ENCODE measurements at places on chromosomes 11 and 22.

DNA sequence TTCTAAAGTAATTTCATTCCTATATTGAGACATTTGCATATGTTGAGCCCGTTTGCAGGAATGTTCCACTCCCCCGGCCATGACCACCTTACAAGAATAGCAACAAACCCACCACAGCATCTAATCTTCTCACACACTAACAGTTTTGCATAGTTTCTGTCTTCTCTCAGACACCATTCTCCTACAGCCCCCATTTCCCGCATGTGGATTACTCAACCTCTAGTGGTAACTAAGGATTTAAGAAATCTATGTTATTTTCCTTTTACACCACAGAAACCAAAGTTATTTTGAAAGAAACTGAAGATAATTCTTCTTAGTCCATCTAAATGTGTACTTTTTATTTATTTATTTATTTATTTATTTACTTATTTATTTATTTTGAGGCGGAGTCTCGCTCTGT is 2.3 kb downstream of the MS4A4E start:
- DNase-seq: no peak

- no peak for DNase-seq
Measured at GRCh38 chr11:3877364-3878257, 22.1 kb downstream of the STIM1 start.

DNA sequence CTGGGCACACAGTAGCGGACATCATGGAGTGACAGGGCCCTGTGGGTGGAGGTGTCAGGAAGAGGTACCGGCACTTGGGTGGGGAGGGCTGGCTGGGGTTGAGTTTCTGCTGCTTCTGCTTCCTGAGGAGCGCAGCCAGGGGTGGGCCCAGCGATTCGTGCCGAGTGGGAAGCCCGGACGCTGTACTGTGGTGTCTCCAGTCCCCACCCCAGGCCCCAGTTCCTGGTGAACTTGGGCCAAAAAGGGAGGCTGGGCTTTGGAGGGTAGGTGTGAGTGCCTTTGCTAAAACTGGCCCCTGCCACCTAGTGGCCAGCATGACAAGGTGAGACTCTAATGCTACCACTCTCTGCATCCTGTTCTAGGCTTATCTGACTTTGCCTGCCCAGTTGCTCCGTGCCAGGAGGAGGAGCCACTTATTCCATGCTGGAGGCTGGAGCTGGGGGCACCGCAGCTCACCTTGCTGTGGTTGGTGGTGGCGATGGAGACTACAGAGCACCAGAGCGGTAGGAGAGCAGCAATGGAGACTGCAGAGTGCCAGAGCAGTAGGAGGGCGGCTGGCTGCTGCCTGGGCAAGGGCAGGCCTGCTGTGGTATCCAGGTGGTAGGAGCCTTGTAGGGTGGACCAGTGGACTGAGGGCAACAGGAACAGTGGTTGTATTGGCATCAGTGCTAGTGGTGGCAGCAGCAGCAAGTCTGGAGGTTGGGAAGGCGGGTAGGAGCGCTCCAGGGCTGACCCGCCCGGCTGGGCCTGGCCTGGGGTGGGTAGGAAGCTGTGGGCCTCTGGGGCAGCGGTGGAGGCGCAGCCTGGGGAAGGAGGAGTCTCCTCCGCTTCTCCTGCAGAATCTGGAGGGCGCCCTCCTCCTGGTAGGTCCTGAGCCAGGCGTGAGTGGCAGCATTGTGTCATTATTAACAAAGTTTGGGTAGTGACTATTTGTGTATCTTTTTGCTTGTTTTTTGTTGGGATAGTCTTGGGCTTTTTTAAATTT is 2.2 kb upstream of the RFPL2 start:
- DNase-seq: peak; percentile 12

GRCh38 chr11:60890696-60891095 is 15.7 kb downstream of the PRPF19 start:
- DNase-seq: no peak

GRCh38 chr11:83287631-83288030 is 1.5 kb upstream of the CCDC90B start:
- DNase-seq: no peak

GRCh38 chr11:488992-489391 is 18.1 kb downstream of the RNH1 start:
- DNase-seq: no peak

DNA sequence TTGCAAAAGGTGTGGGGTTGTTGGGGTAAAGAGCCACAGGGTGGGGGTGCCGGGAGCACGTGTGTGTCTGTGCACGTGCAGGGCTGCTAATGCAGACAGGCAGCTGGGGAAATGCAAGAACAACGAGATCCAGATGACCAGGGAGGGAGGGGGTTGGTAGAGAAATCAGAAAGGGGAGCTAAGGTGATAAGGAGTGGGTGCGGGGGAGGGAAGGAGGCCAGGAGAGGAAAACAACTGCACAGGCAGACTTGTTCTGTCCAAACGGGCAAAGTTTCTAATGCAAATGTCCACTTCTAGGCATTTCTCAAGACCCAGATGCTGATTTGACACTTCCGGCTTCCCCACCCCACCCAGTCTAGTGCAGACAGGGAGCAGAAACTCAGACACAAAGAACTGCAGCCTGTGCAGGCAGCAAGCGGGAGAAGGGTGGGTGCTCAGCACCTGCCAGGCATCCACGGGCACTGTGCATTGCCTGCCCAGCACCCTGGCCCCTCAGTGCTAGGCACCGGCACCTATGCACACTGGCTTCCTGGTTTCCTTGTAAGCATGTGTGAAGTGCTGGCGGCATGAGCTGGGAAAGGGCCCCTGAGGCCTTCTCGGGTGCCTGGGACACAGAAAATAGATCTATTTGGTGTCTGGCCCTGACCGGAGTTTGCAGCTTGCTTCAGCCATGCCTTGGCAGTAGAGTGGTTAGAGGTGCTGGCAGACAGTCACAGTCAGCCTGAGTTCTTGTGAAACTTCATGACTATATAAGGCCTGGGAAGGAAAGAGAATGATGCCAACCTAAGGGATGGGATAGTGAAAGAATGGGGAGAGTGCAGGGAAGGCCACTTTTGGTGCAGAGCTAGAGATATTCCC is 220.1 kb upstream of the SORL1-AS1 start:
- no peak for DNase-seq

DNA sequence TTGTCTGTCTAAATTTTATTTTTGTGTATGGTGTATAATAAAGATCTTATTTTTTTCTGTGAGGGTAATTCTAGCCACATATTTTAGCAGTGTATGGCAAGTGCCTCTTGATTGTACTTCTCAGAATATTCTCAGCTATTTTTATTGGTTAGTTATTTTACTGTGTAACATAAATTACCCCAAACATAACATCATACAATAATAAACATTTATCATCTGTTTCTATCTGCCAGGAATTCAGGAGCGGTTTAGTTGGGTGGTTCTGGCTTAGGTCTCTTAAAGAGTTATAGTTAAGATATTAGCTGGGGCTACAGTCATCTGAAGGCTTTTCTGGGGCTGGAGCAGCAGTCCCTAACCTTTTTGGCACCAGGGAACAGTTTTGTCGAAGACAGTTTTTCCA is 47.8 kb downstream of the PPFIBP2 start:
- DNase-seq: no peak

GRCh38 chr22:43013355-43014315 is 1.3 kb downstream of the PACSIN2 start:
- DNase-seq: peak; percentile 16

DNA sequence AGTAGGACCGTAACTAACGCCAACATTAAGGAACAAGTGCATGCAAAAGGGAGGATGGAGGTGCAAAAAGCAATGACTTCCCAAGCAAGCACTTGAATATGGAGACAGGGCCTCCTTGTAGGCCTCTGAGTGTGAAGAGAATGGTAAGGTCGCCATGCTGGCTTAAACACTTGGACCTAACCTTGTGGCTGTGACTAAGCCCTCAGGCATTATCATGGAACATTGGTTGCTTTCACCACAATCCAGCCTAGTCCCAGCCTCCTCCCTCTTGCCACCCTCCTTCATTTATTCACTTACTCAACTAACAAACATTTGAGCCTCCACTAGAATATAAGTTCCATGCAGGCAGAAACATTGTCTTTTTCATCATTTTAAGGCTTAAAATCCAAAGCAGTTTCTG is 11.9 kb upstream of the SYTL2 start:
- DNase-seq: peak; percentile 75

- DNase-seq: peak; percentile 88
Measured at GRCh38 chr22:36332623-36333332, 55.0 kb downstream of the MYH9 start.

- DNase-seq: no peak
Measured at GRCh38 chr11:48050304-48050703, 69.9 kb downstream of the PTPRJ start.

GRCh38 chr11:96307776-96308140 is 35.2 kb downstream of the MAML2 start:
- DNase-seq: peak; percentile 95

- no peak for DNase-seq
Measured at GRCh38 chr11:44224867-44225501, 85.0 kb downstream of the ALX4 start.

DNA sequence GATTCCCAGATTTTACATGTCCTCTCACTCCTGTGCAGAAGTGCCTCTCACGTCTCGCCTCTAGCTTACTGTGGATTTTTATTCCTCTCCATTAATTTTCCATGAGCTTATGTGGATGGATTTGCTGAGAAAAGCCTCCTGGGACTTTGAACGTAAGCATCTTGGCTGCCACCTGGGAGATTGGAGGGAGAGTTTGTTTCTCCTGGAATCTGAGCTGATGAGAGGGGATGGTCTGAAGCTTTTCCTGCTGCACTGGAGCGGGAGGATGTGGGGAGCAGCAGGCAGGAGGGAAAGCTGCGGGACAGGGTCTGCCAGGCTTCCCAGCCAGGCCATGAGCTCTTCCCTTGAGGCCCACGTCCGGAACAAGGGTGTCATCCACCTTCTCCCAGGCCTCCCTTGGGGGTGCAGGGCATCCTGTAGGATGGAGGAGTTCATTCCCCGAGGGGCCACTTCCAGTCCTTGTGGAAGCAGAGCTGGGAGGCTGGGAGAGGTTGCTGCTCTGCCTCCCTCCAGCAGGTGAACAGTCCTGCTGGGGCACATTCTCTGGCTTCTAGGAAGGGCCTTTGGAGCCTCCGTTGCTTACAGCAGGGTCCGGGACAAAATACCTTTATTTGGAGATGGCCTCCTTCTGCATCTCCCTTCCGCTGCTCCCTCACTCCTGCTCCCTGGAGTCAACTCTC is 3.6 kb upstream of the SHANK2 start:
- no peak for DNase-seq

- DNase-seq: no peak
Measured at GRCh38 chr22:20571531-20572007, 64.2 kb downstream of the MED15 start.

- DNase-seq: no peak
Measured at GRCh38 chr11:118715837-118716260, 36.4 kb upstream of the TREH start.

- DNase-seq: no peak
Measured at GRCh38 chr11:27574342-27574741, 67.8 kb upstream of the LIN7C start.

GRCh38 chr11:102279641-102280170 is 37.6 kb upstream of the BIRC3 start:
- DNase-seq: peak; percentile 58

GRCh38 chr11:43935424-43935979 is 6.9 kb upstream of the C11orf96 start:
- no peak for DNase-seq

DNA sequence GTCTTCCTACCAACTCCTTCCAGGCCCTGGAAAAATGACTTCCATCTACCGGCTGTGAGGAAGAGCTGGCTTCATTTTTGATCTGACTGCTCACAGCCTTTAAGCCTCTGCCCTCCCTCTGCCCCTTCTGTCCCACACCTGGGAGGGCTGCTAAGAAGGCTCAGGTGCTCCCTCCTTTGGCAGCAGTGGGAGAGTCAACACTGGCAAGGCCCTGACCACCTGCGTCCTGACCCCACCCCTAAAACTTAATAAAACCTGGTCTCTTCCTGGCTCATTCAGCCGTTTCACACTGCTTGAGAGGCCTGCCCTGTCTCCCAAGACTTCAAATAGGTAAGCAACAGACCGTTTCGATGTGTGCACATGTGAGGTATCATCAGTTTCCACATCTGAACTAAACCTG is 52.1 kb upstream of the NFRKB start:
- DNase-seq: no peak

DNA sequence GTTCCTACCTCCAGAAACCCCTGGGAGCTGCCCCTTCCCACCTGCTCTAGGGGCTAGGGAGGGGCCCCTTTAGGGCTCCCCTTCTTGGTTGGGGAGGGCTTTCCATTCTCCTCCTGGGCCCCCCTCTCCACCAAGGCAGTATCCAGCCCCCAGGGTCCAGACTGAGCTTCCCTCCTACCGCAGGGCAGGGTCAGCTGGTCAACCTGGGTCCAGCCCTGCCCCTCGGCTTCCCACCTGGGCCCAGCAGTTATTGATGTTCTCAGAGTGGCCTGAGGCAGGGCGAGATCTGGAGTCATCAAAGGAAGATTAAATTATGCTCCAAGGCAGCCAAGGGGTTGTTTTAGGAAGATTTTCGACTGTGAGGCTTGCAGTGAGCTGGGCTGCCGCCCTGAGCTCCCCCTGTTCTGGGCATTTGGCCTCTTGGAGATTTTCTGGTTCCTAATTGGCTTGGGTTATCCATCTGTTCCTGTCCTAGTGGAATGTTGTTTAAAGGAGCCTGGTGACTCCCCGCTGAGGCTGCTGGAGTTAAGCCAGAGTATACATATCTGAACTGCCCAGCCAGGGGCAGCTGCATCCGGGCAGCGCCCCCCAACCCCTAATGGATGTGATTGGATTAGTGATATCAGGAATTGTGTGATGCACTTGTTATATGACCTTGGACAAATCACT is 1.8 kb upstream of the SLC22A8 start:
- no peak for DNase-seq

- no peak for DNase-seq
Measured at GRCh38 chr22:43879901-43880540, 11.8 kb downstream of the PNPLA5 start.

- DNase-seq: peak; percentile 81
Measured at GRCh38 chr11:33912405-33913361, 20.8 kb upstream of the LMO2 start.

DNA sequence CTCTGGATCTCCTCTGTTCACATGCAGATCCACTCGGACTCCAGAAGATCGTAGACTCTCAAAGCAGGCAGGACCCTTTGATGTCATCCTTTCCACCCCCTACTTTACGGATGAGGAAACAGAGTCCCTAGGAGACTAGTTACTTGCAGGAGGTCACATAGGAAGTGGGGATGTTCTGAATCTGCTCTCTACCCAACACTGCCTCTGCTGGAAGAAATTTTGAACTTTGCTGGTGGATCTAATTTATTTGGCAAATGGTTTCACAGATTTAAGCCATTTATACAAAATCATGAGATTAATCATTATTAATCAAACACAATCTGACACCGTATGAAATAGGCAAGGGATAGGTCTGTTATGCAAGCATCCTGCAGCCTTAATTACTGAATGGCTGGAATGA is 55.0 kb upstream of the USP47 start:
- DNase-seq: peak; percentile 38

DNA sequence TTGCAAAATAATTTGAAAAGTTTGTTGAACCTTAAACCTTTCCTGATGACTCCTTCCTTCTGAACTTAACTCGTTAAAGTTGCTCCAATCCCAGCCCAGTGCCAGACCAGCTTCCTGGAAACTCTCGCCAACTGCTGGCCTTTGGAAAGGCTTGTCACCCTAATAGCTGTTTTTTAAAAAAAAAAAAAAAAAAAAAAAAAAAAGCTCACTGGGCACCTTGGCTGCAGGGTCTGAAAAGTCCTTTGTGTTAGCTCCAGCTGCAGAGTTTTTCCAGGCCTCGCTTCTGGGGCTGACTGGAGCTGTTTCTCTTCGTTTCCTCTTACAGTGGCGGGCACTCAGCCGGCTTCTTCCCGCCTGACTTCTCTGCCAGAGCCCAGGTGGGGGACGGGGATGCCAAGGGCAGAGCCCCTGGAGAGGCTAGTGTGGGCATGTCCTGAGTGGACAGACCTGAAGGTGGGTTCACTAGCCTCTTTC is 25.1 kb downstream of the KCNQ1OT1 start:
- DNase-seq: no peak

Data from HCEC 1CT (cell line).